ENCODE measurements at places on chromosomes 7 and 10.

- DNase-seq, result no peak
Measured at GRCh38 chr7:29126804-29127203, 19.5 kb downstream of the CPVL start.

GRCh38 chr7:25861601-25862260 is 290.3 kb upstream of the NFE2L3 start:
- DNase-seq, result no peak

- no peak for DNase-seq
Measured at GRCh38 chr7:47635091-47636080, 53.5 kb upstream of the TNS3 start.

- no peak for DNase-seq
Measured at GRCh38 chr7:79590391-79590790, 136.9 kb upstream of the MAGI2 start.

- DNase-seq, result peak; percentile 84
Measured at GRCh38 chr10:102450374-102451104, 804 bp downstream of the C10orf95 start.

DNA sequence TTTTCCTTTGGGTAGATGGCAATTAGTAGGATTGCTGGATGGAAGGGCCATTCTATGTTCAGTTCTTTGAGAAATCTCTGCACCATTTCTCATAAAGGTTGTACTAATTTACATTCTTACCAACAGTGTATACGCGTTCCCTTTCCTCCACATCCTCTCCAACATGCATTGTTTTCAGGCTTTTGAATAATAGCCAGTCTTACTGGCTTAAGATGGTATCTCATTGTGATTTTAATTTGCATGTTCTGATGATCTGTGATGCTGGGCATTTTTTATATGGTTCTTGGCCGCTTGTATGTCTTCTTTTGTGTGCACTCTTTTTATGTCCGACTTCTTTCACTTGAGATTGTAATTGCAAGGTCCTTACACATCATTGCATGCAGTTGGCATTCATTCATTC is 11.7 kb downstream of the CLIP2 start:
- DNase-seq, result no peak

DNA sequence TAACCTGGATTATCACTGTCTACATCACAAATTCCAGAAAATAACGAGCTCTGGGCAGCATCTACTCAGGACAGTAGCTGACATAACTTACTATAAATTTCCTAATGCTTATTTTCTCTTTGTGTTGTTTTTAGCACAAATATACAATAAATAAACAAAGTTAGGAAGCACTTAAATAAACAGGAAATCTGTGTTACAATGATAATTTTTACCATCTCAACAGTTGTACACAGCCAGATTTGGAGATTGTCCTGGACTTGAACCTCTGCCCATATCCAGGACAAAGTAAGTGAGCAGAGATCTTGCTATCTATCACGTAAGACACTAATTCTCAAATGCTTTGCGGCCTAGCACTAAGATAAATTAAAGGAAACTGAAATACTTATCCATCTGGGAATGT is 48.7 kb downstream of the TSPAN12 start:
- no peak for DNase-seq

- DNase-seq, result no peak
Measured at GRCh38 chr7:55469271-55469681, 103.0 kb downstream of the VOPP1 start.

- no peak for DNase-seq
Measured at GRCh38 chr7:29281782-29282541, 87.4 kb downstream of the CHN2 start.

- DNase-seq, result no peak
Measured at GRCh38 chr7:1533547-1534329, 3.2 kb downstream of the MAFK start.

DNA sequence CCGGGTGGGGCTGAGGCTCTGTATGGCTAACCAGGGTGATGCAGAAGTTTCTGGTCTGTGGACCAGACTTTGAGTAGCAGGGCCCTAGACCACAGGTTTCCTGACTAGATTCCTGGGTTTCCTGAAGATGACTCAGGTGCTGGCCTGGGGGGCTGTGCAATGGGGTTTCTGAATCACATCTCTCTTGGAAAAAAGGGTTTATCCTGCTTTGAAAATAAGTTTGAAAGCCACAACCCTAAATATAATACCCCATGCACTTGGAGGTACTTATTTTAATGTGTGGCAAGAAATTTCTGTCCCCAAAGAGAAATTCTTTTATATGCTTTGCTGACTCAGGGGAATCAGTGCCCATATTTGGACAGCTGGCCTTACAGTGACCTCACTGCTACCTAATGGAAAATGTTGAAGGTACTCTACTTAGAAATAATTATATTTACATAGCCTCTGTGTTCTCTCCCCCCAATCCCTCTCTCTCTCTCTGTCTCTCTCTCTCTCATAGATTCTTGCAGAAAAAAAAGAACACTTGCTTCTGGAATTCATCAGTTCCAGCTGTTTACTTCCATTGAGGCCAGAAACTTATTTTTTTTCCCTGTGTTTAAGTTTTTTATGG is 184.4 kb upstream of the LYZL2 start:
- DNase-seq, result no peak

DNA sequence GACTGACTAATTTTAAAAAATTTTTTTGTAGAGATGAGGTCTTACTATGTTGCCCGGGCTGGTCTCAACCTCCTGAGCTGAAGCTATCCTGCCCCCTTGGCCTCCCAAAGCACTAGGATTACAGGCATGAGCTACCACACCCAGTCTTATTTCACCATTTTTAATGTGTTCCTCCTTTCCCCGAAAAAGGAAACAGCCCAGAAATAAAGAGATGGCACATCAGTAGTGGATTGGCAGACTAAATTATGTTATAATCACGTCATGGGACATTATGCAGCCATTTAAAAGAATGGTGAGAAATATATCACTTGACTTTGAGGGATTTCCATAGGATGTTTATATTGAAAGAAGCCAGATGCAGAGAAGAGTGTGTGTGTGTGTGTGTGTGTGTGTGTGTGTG is 40.5 kb downstream of the CAPZA2 start:
- no peak for DNase-seq

DNA sequence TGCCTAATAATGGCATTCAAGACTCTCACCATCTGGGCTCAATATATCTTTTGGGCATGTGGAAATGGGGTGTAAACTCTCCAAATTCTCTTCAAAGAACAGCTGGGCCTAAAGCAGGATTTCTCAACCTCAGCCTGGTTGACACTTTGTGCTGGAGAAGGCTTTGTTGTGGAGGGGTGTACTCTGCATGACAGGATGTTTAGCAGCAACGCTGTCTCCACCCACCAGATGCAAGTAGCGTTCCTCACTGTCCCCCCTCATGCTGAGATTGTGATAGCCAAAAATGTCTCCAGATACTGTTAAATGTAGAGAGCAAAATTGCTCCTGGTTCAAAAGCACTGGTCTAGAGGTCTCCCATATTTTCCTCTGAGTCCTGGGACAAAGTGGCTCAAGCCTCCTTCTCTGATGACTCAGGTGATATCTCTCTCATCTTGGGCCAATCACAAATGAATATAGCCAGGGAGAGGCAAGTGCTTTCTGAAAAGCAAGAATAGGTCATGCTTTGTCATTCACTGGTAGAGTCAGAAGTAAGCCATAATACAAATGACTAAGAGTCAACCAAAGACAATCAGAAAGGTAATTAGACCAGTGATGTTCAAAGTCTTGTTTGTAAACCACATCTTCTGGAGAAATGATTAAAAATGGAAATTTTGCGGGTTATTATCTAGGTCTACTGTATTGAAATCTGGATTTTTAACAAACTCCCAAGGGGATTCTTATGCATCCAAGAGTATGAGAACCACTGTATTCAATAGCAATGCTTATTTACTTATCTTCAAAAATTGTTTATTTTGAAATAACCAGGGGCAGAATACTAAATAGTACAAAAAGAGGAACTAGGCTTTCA is 330.8 kb downstream of the PTEN start:
- DNase-seq, result no peak

DNA sequence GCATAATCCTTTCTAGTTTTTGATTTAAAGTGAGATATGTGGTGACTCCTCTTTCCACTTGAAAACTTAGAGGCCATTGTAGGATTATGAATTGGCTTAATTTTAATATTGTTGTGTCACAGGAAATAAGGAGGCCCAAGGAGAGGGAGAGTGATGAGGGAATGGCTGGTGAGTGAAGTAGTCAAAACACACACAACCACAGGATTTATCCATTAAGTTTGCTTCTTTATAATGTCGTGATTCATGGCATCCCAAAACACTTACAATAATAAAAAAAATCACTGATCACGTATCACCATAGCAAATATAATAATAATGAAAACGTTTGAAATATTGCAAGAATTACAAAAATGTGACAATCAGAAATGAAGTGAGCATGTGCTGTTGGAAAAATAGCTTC is 1215.5 kb upstream of the LRRTM3 start:
- no peak for DNase-seq

DNA sequence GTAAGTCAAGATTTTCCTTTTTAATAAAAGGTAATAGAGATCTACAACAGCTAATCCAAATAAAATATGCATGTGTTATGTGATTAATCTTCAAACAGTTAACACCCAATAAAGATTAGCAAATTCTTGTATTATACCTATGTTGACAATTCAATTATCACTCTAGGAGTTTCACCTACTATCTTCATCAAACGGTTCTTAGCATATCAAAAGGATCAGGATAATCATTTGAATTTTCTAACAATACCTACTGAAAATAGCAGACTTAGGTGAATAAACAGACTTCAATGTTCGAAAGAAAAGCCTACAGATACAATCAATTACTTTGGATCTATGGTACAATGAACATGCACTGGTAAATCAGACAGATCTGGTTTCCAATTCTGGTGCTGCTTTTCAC is 268.3 kb downstream of the CACNA2D1 start:
- no peak for DNase-seq

DNA sequence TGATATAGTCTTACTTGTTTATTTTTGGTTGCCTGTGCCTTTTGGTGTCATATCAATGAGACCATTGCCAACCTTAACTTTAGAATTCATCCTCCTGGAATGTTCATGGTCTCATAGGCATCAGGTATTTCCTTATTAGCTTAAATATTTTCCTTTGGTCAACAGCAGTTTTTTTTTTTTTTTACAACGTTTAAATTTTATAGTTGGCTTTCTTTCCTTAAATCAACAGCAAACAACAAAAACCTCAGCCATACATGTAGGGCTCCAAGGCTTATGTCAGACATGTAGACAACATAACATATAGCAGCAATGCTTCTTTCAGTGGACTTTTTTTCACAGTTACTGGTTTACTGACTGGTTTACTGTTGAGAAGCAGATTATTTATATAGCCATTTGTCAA is 22.7 kb downstream of the ENTPD7 start:
- DNase-seq, result no peak

- DNase-seq, result no peak
Measured at GRCh38 chr7:94580601-94581000, 71.0 kb downstream of the CASD1 start.

DNA sequence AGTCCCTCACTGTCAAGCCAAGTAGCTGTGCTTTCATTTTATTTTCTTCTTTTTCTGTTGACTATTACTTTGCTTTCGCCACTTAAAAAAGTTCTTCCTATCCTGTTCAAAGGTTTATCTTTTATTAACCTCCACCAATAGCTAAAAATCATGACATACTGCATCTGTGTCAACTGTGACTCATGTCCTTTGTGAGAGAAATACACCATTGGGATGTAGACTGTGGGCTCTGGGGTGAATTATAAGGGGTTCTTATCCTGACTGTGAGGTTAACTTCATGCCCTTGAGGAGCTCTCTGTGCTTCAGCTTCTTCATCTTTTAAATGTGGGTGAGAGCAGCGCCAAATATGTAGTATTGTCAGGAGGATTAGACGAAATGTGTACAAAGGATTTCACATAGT is 71.9 kb upstream of the ANKRD30A start:
- no peak for DNase-seq

DNA sequence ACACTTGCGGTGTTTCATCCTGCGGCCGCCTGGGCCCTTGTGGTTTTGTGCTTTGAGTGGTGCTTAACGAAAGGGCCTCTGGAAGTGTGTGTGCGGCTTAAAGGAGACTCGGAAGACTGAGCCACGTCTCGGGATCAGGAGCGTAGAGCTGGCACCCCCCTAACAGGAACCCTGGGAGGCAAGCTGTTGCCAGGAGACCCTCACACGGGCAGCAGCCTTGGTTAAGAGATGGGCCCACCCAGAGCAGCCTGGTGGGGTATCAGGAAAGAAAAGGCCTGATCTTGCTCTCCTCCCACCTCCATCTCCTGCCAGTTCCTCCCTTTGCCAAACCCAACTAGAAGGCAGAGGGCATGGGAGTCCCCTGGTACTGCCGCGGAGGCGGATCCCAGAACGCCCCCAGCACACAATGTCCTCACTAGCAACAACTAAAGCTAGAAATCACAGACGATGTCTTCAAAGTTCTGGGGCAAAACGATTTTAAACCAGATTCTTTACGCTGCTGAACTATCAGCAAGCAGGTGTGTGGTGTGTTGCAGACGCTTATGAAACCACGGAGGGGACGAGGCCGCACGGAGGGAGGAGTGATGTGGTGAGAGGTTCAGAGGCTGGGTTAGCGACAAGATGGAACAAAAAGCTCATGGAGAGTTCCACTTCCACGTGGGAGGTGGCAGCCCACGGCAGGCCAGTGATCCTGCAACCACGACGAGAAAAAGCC is 67.0 kb upstream of the INPP5A start:
- peak; percentile 61 for DNase-seq

- DNase-seq, result peak; percentile 35
Measured at GRCh38 chr7:40015790-40016296, 65.8 kb downstream of the CDK13 start.

DNA sequence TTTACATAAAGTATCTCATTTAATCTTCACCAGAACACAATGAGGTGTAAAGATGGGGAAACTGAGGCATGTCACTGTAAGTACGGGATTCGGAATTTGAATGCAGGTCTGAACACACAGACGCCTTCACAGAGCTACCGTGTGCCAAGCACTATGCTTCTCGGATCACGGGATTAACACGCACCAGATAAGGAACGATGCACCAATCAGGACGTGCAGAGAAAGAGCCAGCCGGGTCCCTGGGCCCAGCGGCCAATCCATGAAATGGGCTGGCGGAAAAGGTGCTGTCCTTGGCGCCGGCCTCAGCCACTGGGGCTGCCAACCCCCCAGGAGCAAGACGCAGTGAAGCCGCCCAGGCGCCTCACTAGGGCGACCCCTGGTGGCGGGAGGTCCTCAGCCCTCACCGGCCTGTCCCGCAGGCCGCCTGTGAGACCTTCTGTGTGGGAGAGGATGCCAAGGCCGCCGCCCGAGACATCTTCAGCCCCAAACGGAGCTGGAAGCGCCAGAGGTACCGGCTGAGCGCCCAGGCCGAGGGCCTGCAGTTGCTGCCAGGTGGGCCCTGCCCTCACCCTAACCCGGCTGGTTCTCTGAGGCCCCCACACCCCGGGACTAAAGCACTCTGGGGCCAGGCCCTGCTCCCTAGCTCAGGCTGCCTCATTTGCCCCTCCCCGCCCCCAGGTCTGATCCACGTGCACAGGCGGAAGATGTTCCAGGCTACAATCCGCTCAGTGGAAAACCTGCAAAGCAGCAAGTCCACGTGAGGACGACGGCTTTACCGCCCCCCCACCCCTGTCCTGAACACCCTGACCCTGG is 15.6 kb downstream of the ATG9B start:
- DNase-seq, result no peak

All from spinal cord (tissue), 10 donors.